Activated CD4-positive, alpha-beta T cell treated with anti-CD3 and anti-CD28 coated beads for 48 hours (primary cell): ENCODE measurements at places on chromosomes 5 and 9.

GRCh38 chr5:35741126-35741716 is 115.5 kb upstream of the IL7R start:
- no peak for DNase-seq

DNA sequence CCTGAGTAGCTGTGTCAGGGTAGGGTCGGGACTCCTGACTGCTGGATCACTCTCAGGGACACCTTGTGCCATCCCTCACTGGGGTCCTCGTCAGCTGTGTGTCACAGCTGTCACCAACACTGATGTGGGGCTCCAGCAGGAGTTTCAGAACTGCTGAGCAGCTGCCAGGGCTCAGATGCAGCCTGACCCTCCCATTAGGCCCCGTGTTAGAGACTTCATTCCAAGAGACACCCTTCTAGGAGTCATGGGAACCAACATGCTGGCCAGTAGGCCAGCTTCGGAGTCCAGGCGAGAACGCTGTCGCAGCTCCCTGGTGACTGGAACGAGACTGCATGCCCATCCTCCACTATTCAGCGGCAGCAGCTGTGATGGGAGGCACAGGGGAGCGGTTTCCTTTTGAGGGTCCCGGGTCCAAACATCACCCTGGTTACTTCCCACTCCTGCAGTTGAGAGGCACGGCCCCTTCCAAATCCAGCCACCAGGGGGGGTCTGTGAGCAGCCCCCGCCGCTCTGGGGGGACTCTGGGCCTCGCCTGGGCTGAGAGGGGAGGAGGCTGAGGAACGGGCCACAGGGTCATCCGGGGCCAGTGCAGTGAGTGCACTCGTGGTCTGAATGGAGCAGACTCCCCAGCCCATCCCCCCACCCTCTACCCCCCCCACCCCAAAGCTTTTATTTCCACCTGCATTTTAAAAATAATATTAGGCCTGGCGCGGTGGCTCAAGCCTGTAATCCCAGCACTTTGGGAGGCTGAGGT is 12.6 kb upstream of the TCF7 start:
- DNase-seq, result peak; percentile 84

DNA sequence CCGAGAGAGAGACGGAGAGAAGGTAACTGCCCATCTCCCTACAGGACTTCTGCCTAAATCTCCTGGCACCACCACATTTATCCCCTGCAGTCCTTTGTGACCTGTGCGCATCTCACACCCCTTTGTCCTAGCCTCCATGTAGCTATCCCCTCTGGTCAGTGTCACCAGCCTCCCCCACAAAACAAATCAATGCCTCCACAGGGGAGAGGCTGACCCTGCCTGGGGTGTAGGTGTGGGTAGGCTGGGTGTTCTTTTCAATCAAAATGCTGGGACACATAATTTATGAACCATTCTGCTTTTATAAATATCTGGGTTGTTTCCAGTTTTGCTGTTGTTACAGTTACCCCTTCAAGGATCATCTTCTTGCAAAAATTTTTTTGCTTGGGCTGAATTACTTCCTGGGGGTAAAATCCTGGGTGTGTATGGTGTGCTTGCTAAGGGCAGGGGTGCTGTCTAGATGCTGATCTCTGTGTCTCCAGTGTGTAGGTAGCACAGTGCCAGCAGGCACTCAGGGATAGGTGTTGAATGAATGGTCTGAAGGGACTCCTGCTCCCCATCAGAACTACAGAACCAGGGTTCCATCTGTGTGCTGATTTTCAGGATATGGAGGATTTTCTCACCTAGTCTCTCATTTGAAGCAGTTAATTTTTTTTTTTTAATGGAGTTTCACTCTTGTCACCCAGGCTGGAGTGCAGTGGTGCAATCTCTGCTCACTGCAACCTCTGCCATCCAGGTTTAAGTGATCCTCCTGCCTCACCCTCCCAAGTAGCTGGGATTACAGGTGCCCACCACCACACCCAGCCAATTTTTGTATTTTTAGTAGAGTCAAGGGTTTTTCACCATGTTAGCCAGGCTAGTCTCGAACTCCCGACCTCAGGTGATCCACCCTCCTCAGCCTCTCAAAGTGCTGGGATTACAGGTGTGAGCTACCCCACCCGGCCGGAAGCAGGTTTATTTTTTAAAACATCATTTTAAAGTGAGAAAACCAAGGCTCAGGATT is at the start of gene GARIN3:
TSS of gene GARIN3 (minus strand) at position 51 of the 1,000 bp plus-strand sequence. CDS start 96 bp downstream, outside the sequence.
- DNase-seq, result no peak

- DNase-seq, result no peak
These were observed 19.8 kb upstream of the PAX5 start for GRCh38 chr9:37053684-37054362.

DNA sequence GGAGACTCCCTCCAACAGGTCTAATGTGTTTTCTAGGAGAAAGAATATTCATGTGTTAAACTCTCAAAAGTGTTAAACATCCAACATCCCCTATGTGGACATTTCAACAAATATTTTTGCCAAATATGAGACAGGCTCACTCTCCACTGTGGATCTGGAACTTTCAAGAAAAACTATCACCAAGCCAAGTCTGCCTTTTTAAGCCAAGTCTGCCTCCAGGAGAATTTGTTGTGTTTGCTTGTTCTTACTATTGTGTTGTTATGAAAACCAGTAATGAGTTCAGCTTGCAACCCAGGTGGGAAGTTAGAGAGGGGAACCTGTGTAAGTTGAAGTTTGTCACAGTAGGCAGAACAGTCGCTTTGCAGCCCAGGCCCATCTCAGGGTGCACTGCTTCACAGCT is 228.1 kb downstream of the NFIB start:
- DNase-seq, result no peak

GRCh38 chr5:151735646-151736045 is 22.8 kb downstream of the ATOX1 start:
- DNase-seq, result no peak

DNA sequence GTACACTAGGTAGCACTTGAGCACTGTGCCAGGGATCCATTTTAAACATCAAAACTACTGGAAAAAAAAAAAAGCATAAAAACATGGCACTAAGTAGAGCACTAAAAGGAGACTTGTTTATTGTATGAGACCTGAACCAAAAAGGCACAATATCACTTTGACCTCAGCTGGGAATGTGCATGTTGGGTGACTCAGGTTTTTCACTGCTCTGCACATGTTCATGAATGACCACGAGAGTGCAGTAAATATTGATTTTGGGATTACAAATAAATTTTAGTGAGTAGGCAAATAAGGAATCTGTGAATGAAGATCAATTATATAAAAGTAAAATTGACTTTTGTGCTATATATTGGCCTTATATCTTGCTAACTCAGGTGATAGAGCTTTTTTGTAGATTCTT is 11.8 kb downstream of the RMI1 start:
- DNase-seq, result no peak

GRCh38 chr9:89187950-89188349 is 9.3 kb upstream of the SHC3 start:
- no peak for DNase-seq

DNA sequence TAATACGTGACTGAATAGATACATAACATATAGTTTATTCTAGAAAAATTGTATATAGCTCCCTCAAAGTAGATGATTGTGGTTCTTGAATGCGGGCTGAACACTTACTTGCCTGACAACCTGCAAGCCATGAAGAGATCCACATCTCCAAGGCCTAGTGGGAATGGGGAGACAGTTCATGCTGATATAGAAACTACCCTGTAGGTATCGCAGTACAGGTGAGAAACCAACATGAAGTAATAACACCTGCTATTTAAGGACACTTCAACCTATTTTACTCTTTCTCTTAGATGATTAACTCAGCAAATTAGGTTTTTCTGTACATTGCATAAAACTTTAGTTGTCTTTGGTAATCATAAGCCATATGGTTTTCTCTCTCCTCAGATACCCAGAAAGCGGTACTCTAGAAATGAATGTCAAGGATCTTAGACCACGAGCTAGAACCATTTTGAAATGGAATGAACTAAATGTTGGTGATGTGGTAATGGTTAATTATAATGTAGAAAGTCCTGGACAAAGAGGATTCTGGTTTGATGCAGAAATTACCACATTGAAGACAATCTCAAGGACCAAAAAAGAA is 47.3 kb downstream of the UHRF2 start:
- DNase-seq, result no peak

- DNase-seq, result peak; percentile 40
These were observed 120.8 kb downstream of the GALNT10 start for GRCh38 chr5:154311362-154311761.

GRCh38 chr9:92747459-92748232 is 17.0 kb downstream of the BICD2 start:
- no peak for DNase-seq
